Right atrium auricular region (tissue), 2 donors: ENCODE measurements at places on chromosomes 7 and 10. TPM values are rescaled to one million over a fixed set of nuclear protein-coding genes. Genes with fewer than 3 reads are reported as not detected.

DNA sequence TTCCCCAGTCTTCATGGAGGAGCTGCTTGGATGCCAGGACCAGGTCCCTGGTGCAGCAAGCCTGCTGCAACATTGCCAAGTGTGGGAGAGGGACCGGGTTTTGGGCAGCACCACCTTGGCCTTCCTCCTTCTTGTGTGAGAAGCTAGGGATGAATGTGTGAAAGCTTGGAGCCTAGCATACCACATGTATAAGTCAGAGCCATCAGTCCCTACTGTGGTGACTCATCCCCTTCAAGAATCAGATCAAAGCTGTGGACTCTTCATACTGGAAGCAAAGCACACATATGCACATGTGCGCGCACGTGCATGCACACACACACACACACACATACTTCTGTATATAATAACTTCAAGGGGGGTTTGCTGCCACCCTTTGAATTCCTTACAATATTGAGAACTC lies 527.8 kb downstream of the LRMDA start:
- DNase-seq = no peak

DNA sequence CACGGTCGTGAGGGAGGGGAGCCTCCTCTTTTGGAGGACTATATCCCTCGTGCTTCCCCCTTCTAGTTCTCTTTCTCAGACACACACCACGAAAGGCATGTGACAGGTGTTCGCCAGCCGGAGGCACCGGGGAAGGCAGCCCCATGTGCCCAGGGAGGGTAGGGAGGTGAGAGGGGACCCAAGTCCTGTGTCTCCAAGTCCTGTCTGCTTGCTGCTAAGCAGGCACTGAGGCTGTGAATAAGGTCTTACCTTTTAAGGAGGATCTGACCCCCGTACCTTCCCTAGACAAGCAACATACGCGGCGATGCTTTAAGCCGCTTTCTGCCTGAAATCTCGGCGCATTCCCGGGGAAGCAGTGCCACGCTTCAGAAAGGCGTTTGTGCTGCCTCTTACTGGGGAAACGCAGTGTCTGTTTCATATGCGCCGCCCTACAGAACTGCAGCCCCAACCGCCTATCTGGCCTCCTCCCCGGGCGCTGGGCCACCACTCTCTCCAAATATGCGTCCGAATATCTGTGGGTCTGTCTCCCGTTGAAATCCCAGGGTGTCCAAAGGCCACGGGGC lies 770 bp downstream of the PLXNA4 start:
- peak; percentile 79 for DNase-seq

- DNase-seq = no peak
These were observed 78.4 kb upstream of the GSDME start for GRCh38 chr7:24835643-24836042.

DNA sequence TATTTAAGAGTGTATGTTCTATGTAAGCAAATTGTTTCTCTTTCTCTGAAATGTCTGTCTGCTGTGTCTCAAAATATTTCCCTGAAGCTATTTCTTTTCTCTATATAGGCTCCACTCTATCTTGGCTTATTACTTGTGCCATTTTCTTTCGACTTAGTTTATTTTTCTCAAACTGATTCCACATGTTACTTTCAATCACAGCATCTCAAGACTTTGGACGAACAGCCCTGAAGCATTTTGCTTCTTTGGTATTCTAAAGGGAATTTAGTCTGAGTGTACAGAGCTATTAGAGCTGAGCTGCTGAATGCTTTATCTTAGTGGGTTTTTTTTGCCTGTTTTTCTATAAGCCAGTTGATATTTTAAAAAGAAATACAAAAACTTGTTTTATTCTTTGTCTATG lies 95.7 kb downstream of the PLXDC2 start:
- DNase-seq = no peak

Gene KLF14
- total RNA-seq = 0.35 TPM
